T-cell (primary cell): ENCODE measurements at places on chromosomes 7 and 10. TPM values are rescaled to one million over a fixed set of nuclear protein-coding genes. Genes with fewer than 3 reads are reported as not detected.
A peak's percentile ranks its signal among the peaks of the same experiment; 100 is the strongest.

CYP26C1 gene
- 0.49 TPM for total RNA-seq

GRCh38 chr7:106068986-106069385 lies 43.1 kb downstream of the SYPL1 start:
- no peak for DNase-seq

GRCh38 chr10:23885853-23886252 lies 323.1 kb upstream of the KIAA1217 start:
- DNase-seq = no peak

INSYN2A gene
- total RNA-seq = not detected

ASAH2B gene
- total RNA-seq = 4.4 TPM

DNA sequence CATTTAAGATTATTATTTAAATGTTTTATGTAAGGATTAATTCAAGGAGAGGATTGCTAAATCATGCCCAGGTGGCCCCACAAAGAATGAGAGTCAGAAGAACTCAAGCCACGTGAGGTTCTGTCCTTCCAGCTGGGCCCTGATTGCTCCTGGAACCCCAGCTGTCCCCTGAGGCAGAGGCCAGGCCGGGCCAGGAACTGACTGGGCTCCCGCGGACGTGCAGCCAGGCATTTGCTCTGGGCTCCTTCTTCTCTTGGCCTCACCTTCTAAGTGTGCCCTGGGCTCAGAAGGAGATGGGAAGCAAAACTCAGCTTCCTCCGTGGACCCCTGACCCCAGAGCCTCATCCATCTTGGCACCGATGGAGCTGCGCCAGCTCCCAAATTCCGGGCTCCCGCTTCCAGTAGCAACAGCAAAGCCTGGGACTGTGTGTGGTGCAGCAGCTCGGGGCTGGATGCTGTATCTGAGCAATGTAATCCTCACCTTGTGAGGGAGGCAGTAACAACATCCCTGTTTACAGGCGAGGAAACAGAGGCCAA lies 250.6 kb upstream of the PPP2R2D start:
- no peak for DNase-seq

GRCh38 chr7:155705623-155706360 lies 61.3 kb downstream of the RBM33 start:
- no peak for DNase-seq

CPN1 gene
- not detected for total RNA-seq

LRRC17 gene
- 0.47 TPM for total RNA-seq

DNA sequence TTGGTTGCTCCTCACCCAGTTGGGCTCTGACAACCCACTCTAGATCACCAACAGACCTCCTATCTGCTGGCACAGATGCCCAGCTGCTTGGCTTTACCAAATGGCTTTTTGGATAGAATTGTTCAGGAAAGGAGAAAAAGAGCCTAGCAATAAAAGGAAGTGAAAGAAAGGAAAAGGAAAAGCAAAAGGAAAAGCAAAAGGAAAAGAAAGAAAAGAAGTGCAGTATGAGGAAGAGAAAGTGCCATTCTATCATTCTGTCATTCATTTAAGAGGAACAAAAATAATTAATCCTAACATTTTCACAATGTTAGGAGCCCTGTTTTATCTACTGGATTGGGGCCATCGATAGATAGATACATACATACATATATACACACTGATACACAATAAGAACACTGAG lies 353.6 kb downstream of the THSD7A start:
- DNase-seq = no peak

SLC26A3 gene
- 0.70 TPM for total RNA-seq

DNA sequence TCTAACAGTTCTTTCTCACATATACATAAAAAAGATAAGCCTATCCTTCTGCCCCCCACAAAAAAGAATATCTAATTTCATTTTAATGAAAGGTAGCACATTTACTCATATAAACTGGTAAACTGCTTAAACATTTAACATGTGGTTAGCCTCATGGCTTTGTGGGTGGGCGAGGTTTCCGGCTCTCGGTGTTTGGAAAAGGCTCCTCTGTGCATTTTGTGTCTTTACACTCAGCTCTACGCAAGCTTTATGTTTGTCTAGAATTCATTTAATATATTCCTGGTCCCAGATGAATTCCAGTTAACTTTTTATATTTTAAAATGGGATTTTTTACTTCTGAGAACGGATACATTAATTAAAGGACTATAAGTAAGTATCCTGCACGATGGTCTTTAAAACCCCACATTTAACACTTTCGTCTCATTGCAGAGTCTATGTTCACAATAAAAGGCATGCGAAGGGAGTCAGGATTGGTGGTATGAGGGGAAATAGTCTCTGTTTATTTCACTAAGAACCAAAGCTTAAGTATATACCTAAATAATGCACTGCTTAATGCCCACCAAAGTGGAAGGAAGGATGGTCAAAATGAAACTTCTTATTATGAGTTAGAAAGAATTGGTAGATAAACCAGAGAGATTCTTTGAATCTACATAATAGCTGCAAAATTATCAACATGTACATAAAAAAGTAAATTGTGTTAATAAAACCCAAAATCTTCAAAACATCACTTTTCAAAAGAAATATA lies 197.2 kb downstream of the CRPPA start:
- DNase-seq = no peak

- no peak for DNase-seq
These were observed 48.6 kb downstream of the GTF2IRD1 start for GRCh38 chr7:74502216-74502891.

GRCh38 chr7:25310896-25311295 lies 82.6 kb upstream of the NPVF start:
- DNase-seq = no peak

DNA sequence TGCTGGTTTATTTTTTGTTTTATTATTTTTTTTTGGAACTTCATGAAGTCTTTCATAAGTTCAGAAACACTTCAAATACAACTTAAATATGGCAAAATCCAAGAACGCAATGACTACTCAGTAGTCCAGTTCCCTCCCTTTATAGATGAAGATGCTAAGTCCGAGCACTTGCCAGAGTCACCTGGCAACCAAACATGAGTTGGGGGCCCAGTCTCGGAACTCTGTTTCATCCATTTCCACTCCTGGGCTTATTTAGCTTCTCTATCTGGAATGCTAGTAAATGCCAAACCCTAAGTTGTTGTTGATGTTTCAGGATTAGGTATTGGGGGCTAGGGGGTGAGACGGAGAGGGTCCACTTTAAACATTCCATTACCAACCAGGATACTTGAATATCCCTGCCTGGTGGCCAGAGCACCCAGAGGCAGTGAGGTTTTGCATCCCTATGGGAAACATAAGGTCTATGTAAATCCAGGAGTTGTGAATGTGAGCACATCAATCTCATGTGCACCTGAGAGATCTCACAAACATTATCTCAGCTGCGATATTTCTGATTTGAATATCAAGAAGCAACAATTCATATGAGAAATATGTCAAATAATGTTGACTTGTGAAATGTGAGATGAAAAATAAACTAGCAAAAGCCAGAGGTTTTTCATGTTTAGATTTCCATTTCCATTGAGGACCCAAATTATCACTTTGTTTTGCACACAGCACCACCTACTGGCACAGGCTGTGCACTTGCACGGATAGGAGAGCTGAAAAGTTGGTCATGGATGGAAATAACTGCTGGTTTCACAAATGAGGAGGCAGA lies 129.3 kb downstream of the PKD1L1 start:
- peak; percentile 11 for DNase-seq

DNA sequence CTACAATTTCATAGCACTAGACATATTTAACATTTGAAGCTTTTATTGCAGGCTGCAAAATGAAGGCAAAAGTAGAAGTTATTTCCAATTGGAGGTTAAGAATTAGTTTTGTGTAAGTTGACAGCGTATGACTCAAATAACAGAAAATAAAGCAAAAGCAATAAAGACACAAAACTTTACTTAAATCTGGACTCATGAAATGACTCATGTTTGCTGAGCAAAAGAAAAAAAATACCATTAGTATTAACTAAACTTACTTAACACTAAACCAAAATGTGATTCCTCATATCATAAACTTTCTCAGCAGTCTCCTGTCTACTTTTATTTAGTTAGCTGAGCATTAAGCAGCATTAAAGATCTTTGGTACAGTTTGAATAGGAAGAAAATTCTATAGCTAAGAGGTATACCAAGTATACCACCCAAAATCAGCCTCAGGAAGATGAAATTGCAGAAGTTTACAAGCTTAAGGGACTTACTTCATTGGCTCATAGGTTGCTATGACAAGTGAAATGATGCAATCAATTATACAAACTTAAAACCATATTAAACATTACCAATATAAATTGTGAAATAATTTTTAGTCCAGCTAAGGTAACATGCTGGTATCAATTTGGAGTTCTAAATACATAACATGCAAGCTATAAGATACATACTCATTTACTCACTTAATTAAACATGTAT lies 1131.4 kb downstream of the XPNPEP1 start:
- no peak for DNase-seq

DNA sequence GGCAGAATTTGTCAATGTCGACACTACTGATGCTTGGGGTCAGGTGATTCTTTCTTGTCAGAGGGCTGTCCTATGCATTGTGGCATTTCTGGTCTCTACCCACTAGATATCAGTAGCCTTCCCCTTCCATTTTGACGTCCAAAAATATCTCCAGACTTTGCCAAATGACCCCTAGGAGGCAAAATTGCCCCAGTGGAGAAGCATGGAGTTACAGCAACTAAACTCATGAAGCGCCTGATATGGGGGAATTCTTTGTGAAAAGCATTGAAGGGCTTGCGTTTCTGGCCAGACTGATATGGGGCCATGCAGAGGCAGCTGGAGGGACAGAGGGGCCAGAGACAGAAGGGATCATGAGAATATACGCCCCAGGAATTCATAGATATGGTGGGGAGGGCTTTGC lies 43.6 kb downstream of the ADRB1 start:
- DNase-seq = no peak

- DNase-seq = no peak
These were observed 108.7 kb upstream of the PPIF start for GRCh38 chr10:79238606-79239005.

DNA sequence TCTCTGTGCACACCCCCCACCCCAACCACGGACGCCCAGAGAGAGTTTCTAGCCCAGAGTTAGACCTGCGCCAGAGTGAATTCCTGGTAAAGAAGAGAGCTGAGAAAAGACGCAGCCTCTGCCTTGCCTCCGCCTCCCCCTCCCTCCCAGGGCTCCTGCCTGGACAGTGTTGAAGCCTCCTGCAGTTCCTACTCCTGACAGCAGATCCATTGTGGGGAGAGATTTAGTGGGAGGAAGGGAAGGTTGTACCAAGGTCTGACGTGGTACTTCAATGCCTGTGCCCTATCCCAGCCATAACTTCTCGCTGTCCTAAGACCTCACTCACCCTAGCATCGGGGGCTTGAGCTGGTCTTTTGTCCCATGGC lies 952 bp downstream of the SRRM3 start:
- DNase-seq = no peak

- no peak for DNase-seq
These were observed 36.3 kb downstream of the CHN2 start for GRCh38 chr7:29230871-29231345.

HTR7 gene
- total RNA-seq = 0.07 TPM

DNA sequence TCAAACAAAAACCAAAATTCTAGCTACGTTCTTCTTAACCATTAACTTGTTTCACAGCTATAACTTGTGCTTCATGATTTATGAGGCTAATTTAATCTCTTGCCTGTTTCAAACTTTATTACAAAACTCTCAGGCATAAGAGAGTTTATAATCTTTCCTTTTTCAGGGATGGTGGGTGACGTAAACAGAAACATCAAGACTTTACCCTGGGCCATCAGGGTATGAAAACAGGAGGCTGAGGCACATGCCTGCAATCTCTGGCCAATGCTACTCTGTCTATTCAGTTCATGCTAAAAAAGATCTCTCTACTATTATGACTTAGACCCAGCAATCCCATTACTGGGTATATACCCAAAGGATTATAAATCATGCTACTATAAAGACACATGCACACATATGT lies 55.9 kb upstream of the VWC2 start:
- no peak for DNase-seq

PAX4 gene
- not detected for total RNA-seq

DNA sequence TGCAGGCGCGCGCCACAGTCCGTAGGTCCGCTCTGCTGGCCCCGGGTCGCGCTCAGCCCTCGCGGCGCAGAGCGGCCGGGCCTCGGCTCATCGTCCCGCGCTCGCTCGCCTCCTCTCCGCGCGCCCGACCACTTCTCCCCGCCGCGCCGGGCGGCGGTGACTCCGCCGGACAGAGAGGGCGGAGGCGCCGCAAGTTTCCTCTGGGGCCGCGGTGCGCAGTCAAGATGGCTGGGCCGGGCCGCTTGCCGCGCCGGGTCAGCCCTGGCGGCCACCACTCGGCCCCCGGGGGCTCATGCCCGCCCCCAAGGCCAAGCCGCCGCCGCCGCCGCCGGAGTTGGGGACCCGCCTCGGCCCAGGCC lies 441 bp downstream of the FZD8 start:
- no peak for DNase-seq

DNA sequence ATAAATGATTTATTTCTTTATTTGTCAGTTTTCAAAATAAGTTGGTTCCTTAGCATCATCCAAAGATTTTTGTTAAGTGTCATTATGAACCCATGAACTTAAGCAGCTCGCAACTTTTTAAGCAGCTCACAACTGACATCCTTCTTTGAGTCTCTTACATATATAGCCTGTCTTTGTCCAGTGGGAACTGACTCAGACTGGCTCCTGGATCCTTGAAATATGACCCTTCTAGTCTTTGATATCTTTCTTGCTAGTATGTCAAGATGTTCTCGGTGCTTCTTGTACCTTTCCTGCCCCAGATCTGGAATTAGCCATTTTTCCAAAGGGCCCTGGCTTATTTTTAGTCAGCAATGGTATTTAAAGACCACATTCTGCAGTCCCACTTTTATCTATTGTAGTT lies 53.9 kb upstream of the ARID5B start:
- DNase-seq = no peak

TAS2R4 gene
- 2.6 TPM for total RNA-seq

ZNF804B gene
- total RNA-seq = not detected

GRCh38 chr7:33554046-33554445 lies 351.3 kb upstream of the BMPER start:
- DNase-seq = no peak

DNA sequence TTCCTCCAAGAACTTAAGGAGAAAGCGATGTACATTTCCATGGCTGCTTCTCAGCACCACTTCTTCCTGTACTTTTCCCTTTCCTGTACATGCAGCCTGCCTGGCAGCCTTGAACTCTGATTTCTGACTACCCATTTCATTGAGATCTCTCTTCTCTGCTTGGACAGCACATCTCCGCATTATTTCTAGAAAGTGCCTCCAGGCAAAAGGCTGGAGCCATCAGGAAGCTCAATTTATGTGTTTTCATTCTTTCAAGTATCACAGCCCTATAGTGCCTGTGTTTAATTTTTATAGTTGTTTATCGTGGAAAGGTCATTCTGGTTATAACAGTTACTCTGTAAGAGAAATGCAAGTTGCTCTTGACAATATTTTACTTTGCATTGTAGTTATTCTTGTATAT lies 688.0 kb upstream of the ANKRD30A start:
- no peak for DNase-seq

GRCh38 chr7:134757938-134758337 lies 21.5 kb upstream of the CALD1 start:
- DNase-seq = no peak

FAM3C gene
- 15.6 TPM for total RNA-seq

TLX1 gene
- total RNA-seq = not detected

DNA sequence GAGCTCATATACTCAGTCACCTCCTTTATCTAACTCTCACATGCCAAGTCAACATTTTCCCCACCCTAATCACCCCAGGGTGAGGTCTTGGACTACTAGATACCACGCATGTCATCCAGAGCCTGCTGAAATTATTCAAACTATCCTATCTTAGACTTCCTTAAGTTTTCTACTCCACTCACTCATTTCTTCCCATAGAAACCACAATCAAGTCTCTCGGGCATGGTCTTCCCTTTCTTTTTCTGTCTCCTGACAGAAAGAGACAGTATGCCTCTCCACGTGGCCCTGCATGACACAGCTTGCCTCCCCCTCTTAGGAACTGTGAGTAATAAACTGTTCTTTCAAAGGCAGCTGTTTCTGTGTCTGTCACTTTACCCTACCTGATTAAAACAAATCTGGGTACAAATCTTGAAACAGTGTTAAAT lies 29.4 kb downstream of the TAS2R41 start:
- no peak for DNase-seq
